ENCODE measurements at places on chromosomes 3 and 15.

DNA sequence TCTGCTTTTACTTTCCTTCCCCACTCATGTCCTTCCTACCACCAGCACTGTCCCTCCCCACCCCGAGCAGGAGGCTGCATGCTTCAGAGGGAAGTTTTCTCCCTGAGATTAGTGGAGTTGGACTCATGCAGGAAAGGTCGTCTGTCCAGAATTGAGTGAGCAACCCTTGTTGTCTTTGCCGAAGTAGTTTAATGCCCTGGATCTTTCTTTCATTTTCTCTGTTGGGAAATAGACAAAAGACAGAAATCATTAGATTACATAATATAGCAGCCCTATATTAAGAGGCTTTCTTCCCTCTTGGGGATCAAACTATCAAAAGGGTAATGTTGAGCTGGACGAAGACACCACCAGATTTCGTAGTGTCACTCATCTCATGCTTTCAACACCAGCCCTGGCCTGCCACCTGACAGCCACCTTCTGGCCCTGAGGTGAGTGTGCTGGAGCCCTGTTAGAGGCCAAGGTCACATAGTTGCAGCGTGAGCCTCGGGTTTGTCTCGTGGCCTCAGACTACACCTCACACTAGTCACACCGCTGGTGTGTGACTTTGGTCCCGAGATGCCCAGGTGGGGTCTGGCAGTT lies 231.0 kb downstream of the ITPR1 start:
- no peak for DNase-seq

DNA sequence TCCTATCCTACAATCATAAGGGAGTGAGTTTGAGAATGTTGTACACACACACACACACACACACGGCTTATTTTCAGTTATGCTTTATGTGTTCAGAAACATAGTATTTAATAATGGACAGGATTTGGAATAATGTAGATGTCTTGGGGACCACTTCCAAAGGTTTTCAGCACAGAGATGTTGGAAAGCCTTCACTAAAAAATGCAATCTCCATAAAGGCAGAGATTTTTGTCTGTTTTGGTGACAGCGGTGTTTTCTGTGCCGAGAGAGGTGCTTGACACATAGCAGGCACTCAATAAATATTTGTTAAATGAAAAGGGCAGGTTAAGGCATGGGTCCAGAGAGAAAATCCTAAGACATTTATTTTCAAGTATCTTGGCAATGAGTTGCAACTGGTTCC lies 428.2 kb upstream of the RGMA start:
- DNase-seq: no peak

DNA sequence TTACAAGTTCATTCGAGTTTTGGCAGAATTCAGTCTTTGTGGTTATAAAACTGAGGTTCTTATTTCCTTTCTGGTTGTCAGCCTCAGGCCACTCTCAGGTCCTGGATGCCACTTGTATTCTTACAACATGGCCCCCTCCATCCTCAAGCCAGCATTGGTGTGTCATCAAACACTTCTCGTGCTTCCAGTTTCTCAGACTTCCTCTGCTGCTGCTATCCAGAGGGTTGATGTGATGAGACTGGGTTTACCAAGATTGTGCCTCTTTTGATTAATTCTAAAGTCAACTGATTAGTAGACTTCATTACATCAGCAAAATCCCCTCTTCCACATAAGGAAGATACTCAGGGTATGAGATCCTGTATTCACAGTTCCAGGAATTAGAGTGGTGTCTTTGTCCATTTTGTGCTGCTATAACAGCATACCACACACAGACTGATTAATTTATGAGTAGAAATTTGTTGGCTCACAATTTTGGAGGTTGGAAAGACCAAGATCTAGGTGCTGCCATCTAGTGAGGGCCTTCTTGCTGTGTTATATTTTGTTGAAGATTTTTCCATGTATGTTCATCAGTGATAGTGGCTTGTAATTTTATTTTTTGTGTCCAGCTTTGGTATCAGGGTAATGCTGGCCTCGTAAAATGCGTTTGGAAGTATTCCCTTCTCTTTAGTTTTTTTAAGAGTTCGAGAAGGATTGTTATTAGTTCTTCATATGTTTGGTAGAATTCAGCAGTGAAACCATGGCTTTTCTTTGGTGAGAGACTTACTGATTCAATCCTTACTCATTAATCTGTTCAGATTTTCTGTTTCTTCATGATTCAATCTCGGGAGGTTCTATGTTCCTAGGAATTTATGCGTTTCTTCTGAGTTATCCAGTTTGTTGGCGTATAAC lies 11.1 kb downstream of the LRCH3 start:
- DNase-seq: no peak

DNA sequence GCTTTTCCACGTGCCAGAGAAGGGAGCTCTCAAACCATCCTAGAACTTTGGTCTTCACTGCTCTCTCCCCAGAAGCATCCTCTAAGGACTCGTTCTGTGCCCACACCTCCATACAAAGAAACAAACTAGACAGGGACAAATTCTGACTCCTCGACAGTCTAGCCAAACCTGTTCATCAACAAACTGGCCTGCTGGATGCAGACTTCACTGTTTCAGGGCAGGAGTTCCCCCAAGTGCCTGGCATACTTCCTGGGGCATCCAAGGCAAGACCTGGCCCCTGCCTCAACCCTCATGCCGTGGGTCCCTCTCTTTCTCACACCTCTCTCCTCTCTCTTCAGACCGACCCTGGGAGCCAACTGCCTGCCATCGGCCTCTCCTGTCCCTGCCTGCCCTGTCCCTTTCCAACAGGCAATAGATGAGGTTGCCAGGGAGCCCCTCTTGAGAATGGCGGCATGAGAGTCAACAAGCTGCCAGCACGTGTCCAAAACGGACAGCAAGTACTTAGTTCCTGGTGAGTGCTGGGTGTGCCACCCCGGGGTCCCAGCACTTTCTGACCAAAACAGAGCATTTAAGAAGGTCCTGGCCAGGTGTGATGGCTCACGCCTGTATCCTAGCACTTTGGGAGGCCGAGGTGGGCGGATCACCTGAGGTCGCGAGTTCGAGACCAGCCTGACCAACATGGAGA lies 79.1 kb upstream of the HES1 start:
- DNase-seq: no peak

DNA sequence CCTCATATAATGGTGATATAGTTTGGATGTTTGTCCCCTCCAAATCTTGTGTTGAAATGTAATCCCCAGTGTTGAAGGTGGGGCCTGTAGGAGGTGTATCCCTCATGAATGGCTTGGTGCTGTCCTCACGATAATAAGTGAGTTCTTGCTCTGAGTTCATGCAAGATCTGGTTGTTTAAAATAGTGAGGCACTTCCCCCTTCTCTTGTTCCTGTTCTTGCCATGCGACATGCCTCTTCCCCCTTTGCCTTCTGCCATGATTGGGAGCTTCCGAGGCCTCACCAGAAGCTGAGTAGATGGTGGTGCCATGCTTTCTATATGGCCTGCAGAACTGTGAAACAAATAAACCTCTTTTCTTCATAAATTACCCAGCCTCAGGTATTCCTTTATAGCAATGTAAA lies 39.2 kb downstream of the REC114 start:
- no peak for DNase-seq
